Spleen (tissue), 13 donors: ENCODE measurements at places on chromosomes 2 and 18. TPM values are rescaled to one million over a fixed set of nuclear protein-coding genes. Genes with fewer than 3 reads are reported as not detected.

The SNORC gene
- total RNA-seq: 1.4 TPM

The TRAPPC12 gene
- total RNA-seq: 97.3 TPM

The INHBB gene
- total RNA-seq: 0.29 TPM

The NT5C1B gene
- not detected for total RNA-seq

The CNTNAP5 gene
- not detected for total RNA-seq

The ADD2 gene
- total RNA-seq: 7.1 TPM

The ADRA2B gene
- 5.3 TPM for total RNA-seq

The MBP gene
- total RNA-seq: 62.9 TPM

The DNAJC5G gene
- total RNA-seq: not detected

The CD302 gene
- 103 TPM for total RNA-seq

The GREB1 gene
- 1.6 TPM for total RNA-seq

The CFC1 gene
- total RNA-seq: not detected

The PNPT1 gene
- 23.2 TPM for total RNA-seq

DNA sequence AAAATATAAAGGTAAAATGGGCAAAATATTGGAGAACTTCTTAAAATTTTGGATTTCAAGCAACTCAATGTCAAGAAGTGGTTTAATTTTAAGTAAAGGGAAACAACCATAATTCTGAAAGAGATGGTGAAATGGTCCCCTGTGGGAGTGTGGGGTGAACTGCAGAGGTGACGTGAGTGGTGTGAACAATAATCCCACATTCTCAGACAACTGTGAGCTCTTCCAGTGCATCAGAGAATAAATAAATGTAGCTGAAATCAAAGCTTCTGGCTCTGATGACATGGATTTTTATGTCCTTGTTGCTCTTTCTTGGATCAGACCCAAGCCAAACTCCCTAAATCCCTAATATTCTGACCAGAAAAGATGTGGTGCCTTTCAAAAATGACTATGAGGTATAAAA is 672.7 kb downstream of the ZEB2 start:
- H3K4me3 ChIP-seq: no peak overlapping the region
- H3K27me3 ChIP-seq: no peaks in the 10 kb centered on the region
- no peaks in the 10 kb centered on the region for H3K4me1 ChIP-seq
- H3K36me3 ChIP-seq: no peaks in the 10 kb centered on the region
- no peak for DNase-seq

- H3K4me1 ChIP-seq: peaks cover 25% of the 10 kb centered on the region
- no peak overlapping the region for H3K4me3 ChIP-seq
- no peak for DNase-seq
- H3K36me3 ChIP-seq: no peaks in the 10 kb centered on the region
- peak overlapping the region; percentile 2 for H3K27ac ChIP-seq
These were observed 29.5 kb upstream of the ME2 start for GRCh38 chr18:50849419-50849821.

DNA sequence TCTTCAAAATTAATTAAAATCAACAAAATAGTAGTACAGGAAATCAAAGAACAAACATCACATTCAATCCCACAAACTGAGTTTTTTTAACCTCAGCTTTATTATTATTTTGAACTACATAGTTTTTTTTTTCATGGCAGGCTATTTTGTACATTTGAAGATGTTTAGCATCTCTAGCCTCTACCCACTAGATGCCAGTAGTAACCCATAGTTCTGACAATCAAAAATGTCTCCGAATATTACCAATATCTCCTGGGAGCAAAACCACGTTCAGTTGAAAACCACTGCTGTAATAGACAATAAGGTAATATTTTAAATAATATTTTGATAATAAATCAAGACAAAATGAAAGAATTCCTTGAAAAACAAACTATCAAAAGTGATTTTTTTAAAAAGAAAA is 702.6 kb upstream of the LRRTM1 start:
- DNase-seq: no peak
- H3K36me3 ChIP-seq: no peaks in the 10 kb centered on the region

DNA sequence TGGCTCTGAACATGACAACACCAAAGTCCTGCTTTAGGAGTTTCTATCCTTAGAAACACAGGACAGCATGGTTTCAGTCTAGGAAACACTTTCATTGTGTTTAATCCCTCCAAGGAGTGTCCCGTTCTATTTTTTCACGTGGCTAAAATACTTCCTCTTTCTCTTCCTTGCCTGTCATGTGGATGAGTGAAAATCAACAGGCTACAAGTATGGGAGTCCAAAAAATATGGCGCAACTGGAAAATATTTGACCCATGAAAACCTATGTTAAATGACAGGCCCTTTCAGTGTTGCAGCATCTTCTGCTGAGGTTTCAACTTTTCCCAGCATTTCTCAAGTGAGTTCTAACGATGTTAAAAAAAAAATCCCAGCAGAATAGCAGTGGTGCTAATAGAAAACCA is 146.3 kb downstream of the LAMA3 start:
- H3K4me3 ChIP-seq: no peak overlapping the region
- DNase-seq: no peak
- no peaks in the 10 kb centered on the region for H3K36me3 ChIP-seq
- H3K27ac ChIP-seq: no peak overlapping the region

DNA sequence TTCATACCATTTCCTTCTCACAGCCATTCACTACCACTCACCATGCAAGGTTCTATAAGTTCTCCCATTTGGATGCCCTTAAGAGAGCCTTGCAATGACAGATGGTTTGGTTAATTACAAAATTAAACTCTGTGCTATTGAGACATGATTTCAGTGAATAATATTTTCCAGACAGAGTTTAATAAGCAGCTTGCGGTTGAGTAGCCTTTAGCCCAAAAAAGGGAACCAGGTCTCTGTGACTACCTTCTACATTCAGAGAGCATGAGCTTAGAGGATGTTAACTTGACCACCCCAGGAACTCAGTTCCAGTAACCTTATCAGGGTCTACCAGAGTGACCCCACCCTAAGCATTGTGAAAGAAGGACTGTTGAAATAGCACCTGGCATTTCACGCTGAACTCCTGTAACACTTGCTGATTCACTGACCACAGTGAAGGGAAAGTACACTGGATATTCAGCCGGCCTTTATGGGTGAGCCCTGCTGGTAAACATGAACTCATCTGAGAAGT is 1173.1 kb upstream of the ZEB2 start:
- no peak for DNase-seq
- no peak overlapping the region for H3K4me3 ChIP-seq
- no peak overlapping the region for H3K27ac ChIP-seq
- H3K4me1 ChIP-seq: peaks cover 8% of the 10 kb centered on the region
- no peaks in the 10 kb centered on the region for H3K27me3 ChIP-seq

DNA sequence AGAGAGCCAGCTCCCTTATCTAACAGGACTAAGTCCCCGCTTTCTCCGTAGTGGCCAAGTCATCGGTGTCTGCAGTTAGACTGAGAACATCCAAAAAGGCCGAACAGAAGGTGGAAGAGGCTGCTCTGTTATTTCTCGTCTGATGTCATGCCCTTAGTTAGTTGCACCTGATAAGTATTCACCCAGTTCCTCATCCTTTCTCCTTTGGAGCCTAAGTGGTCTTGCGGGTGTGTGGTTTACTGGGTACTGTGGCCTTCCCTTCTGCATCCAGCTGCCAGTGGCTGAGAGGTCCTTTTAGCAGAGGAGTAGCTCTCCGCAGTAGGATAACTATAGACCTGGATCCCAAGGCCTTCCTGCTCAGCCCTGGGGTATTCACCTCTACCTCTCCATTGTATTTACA is 211.6 kb downstream of the BCL2 start:
- H3K4me1 ChIP-seq: peaks cover 32% of the 10 kb centered on the region
- H3K27ac ChIP-seq: no peak overlapping the region
- H3K36me3 ChIP-seq: no peaks in the 10 kb centered on the region
- H3K27me3 ChIP-seq: no peaks in the 10 kb centered on the region
- no peak overlapping the region for H3K4me3 ChIP-seq

GRCh38 chr2:176112375-176113302 is 3.9 kb upstream of the HOXD10 start:
- no peak for DNase-seq
- no peak overlapping the region for H3K4me3 ChIP-seq
- no peaks in the 10 kb centered on the region for H3K36me3 ChIP-seq
- peaks cover 100% of the 10 kb centered on the region for H3K27me3 ChIP-seq

GRCh38 chr2:226977775-226978190 is 141.9 kb downstream of the RHBDD1 start:
- H3K4me3 ChIP-seq: no peak overlapping the region
- H3K36me3 ChIP-seq: peaks cover 41% of the 10 kb centered on the region
- no peak overlapping the region for H3K27ac ChIP-seq
- DNase-seq: no peak
- H3K4me1 ChIP-seq: no peaks in the 10 kb centered on the region
- no peaks in the 10 kb centered on the region for H3K27me3 ChIP-seq

GRCh38 chr2:98734823-98735260 is 3.9 kb upstream of the MGAT4A start:
- no peaks in the 10 kb centered on the region for H3K36me3 ChIP-seq
- H3K27me3 ChIP-seq: no peaks in the 10 kb centered on the region
- H3K4me3 ChIP-seq: no peak overlapping the region
- peak overlapping the region; percentile 13 for H3K27ac ChIP-seq
- peaks cover 56% of the 10 kb centered on the region for H3K4me1 ChIP-seq
- no peak for DNase-seq

GRCh38 chr2:6770006-6770405 is 95.7 kb downstream of the CMPK2 start:
- H3K27me3 ChIP-seq: no peaks in the 10 kb centered on the region
- H3K36me3 ChIP-seq: no peaks in the 10 kb centered on the region
- no peak overlapping the region for H3K27ac ChIP-seq
- H3K4me3 ChIP-seq: no peak overlapping the region
- H3K4me1 ChIP-seq: peaks cover 14% of the 10 kb centered on the region

GRCh38 chr2:169050476-169051240 is 18.7 kb upstream of the DHRS9 start:
- no peak overlapping the region for H3K4me3 ChIP-seq
- DNase-seq: no peak
- no peak overlapping the region for H3K27ac ChIP-seq
- no peaks in the 10 kb centered on the region for H3K36me3 ChIP-seq
- H3K27me3 ChIP-seq: no peaks in the 10 kb centered on the region

DNA sequence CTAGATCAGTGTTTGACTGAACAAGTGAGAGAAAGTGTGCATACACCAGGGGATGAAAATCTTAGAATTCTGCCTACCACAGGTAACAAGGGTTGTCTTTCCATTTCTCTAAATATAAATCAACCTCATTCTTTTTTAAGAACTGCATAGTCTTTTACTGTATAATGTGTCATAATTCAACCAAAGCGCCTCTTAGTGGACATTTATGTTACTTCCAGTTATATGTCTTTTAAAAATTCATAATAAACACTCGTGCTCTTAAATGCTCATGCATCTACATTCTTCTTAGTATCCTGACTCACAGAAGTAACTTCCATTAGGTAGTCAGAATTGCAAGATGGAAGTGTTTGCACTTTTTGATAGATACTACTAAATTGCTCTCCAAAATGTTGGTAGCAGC is 76.2 kb downstream of the CHRNA1 start:
- H3K4me3 ChIP-seq: no peak overlapping the region
- H3K27me3 ChIP-seq: no peaks in the 10 kb centered on the region
- no peak for DNase-seq
- H3K36me3 ChIP-seq: no peaks in the 10 kb centered on the region
- H3K27ac ChIP-seq: no peak overlapping the region

GRCh38 chr2:235170016-235170415 is 218.2 kb downstream of the SH3BP4 start:
- H3K4me1 ChIP-seq: no peaks in the 10 kb centered on the region
- no peaks in the 10 kb centered on the region for H3K36me3 ChIP-seq
- H3K27me3 ChIP-seq: no peaks in the 10 kb centered on the region
- no peak for DNase-seq

DNA sequence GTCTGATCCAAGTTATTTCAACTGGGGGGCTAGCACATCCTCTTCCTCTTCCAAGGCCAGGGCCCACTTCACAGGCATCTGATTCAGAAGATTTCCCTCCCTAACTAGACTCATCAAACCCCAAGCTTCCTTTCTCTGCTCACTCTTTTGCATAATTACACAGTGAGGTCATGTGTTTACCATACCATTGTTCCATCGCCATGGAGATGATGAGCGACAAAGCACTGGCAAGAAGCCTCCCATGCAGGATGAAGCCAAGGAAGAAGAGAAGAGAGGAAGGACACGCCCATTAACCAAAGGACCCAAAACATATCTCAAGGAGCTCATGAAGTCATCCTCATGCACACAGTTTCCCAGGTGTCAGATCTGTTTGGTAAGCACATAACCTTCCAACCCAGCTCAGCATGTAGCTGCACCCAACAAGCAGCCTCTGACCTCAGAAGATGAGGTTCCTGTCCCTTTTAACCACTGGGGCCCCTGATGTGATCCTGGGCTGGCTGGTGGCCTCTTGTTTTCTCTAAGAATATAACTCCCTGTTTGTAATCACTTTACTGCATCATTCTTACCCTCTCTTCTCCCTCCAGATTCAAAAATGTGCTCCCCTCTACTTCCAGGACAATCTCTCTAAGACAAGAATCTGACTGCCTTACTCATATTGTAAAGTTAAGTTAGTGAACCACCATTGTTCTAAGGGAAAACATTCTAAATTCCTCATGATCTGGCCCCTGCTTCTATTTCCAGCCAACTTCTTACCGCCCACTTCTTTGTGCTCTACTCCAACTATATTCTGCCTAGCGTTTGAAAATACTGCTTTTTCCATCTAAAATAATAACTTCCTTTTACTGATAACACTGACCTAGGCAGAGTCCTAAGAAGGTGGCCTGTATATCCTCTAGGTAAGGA is 190.1 kb downstream of the TTC32 start:
- no peak overlapping the region for H3K27ac ChIP-seq
- H3K4me1 ChIP-seq: no peaks in the 10 kb centered on the region

GRCh38 chr18:47975701-47976100 is 45.2 kb upstream of the SMAD2 start:
- no peak for DNase-seq
- peaks cover 5% of the 10 kb centered on the region for H3K4me1 ChIP-seq
- H3K27ac ChIP-seq: no peak overlapping the region
- H3K36me3 ChIP-seq: no peaks in the 10 kb centered on the region

GRCh38 chr2:134764164-134764563 is 45.4 kb upstream of the TMEM163 start:
- no peak overlapping the region for H3K4me3 ChIP-seq
- H3K4me1 ChIP-seq: no peaks in the 10 kb centered on the region
- no peaks in the 10 kb centered on the region for H3K27me3 ChIP-seq
- no peak for DNase-seq

- no peaks in the 10 kb centered on the region for H3K4me1 ChIP-seq
- no peak overlapping the region for H3K27ac ChIP-seq
- H3K27me3 ChIP-seq: no peaks in the 10 kb centered on the region
- no peak overlapping the region for H3K4me3 ChIP-seq
These were observed 26.5 kb downstream of the LDAH start for GRCh38 chr2:20796374-20796791.

- H3K36me3 ChIP-seq: no peaks in the 10 kb centered on the region
- no peak for DNase-seq
- H3K4me3 ChIP-seq: no peak overlapping the region
- H3K27me3 ChIP-seq: no peaks in the 10 kb centered on the region
- no peaks in the 10 kb centered on the region for H3K4me1 ChIP-seq
These were observed 53.6 kb upstream of the ATL2 start for GRCh38 chr2:38430597-38431207.
